ENCODE measurements at places on chromosomes 12 and 14.
A peak's percentile ranks its signal among the peaks of the same experiment; 100 is the strongest.

- DNase-seq = no peak
Measured at GRCh38 chr12:93514853-93515252, 47.5 kb downstream of the MRPL42 start.

GRCh38 chr12:93855261-93855660 lies 178.1 kb downstream of the CRADD start:
- DNase-seq = no peak

DNA sequence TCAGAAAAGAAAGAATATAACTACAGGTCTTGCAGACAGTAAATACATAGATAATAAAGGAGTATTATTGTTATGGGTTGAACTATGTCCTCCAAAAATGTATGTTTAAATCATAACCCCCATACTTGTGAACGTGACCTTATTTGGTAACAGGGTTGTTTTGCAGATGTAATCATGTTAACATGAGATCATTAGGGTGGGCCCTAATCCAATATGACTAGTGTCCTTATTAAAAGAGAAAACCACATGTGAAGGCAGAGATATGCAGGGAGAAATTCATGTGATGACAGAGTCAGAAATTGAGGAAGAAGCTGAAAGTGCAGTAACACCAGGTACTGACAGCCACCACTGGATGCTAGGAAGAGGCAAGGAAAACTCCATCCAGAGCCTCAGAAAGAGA lies 29.0 kb downstream of the MAGOHB start:
- DNase-seq = no peak

DNA sequence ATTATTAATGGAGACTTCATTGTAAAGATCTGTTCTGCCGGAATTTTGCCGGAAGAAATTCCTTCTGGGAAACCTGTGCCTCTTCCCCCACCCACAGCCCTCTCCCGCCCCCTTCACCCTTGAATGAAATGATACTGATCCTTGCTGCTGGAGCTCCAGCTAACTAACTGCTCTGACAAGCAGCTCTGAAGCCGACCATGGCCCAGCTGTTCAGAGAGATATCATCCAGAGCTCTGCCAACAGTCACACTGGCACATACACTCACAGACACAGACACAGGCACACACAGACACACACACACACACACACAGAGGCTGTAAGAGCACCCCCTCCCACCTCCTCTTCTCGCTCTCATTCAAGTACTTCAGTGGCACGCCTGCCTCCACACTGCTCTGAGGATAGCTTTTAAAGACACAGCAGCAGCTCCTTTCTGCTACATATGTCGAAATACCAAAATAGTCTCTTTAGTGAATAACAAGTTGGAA lies 88.6 kb downstream of the R3HDM2 start:
- DNase-seq = no peak

GRCh38 chr12:132222096-132222807 lies 78.0 kb downstream of the NOC4L start:
- no peak for DNase-seq

DNA sequence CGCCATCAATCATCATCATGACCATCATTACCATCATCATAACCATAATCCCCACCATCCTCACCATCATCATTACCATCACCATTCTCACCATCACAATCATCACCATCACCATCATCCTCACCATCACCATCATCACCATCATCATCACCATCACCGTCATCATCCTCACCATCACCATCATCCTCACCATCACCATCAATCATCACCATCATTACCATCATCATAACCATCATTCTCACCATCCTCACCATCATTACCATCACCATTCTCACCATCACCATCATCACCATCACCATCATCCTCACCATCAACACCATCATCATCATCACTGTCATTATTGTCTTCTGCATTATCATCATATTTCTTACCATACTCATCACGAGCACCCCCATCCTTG lies 245.5 kb downstream of the ADGRD1 start:
- no peak for DNase-seq

GRCh38 chr12:95836630-95837239 lies 22.0 kb upstream of the SNRPF start:
- DNase-seq = no peak

- DNase-seq = no peak
Measured at GRCh38 chr12:129670256-129670920, 233.4 kb downstream of the TMEM132D start.

DNA sequence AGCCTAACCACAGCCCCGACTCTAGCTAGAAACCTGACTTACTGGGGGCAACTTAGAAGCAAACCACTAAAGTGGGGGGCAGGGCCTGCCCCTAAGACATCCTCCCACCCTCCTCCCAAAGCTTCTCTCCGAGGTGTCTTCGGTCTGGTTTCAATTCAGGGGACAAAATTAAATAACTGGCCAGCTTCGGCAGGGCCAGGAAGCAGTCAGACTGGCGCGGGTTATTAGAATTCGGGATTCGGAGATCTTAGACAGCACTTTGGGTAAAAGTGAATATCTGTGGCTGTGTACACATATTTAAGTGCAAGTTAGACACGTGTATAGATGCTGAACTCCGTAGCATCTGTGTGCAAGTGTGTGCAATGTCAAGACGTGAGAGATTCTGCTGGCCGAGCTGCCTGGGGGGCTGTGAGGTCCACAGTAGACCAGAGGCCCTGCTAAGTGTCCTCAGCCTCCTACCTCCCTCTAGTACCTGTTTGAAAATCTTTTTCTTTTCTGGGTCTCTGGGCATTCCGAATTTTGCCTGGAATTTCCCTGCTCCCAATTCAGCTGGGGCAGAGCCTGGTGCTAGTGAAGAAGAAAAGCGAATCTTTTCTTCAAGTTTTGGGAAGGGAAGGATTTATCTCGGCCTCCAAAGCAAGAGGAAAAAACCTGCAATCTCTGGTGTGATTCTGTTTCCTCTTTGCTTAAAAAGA lies 4.0 kb upstream of the HOXC10 start:
- DNase-seq = no peak

- DNase-seq = no peak
Measured at GRCh38 chr14:74488786-74489397, 4.2 kb downstream of the NPC2 start.

DNA sequence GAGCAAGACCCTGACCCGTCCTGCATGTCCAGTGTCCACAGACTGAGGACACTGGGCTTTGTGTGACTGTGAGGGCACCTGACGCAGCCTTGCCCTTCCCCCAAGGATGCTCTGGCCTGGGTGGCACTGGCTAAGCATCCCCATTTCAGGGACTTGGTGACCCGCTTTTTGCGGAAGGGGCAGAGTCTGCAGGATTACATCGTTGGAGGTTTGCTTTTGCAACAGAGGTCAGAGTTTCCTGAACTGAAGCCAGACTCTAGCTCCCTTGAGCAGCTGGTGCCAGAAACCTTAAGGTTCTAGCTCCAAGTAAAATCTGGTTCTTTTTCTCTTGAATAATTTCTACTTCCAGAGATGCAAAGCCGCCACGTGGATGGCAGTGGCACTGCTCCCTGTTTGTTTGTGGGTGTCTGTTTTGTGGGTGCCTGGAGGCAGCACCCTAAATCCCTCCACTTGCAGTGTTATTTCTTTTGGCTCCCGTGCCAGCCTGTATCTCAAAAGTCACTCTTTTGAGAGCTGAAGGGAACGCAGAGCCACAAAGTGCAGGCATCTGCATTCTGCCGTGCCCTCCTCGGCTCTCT lies 184.7 kb downstream of the TSPAN9 start:
- no peak for DNase-seq

- no peak for DNase-seq
Measured at GRCh38 chr12:53591301-53592206, 34.6 kb downstream of the ATF7 start.

DNA sequence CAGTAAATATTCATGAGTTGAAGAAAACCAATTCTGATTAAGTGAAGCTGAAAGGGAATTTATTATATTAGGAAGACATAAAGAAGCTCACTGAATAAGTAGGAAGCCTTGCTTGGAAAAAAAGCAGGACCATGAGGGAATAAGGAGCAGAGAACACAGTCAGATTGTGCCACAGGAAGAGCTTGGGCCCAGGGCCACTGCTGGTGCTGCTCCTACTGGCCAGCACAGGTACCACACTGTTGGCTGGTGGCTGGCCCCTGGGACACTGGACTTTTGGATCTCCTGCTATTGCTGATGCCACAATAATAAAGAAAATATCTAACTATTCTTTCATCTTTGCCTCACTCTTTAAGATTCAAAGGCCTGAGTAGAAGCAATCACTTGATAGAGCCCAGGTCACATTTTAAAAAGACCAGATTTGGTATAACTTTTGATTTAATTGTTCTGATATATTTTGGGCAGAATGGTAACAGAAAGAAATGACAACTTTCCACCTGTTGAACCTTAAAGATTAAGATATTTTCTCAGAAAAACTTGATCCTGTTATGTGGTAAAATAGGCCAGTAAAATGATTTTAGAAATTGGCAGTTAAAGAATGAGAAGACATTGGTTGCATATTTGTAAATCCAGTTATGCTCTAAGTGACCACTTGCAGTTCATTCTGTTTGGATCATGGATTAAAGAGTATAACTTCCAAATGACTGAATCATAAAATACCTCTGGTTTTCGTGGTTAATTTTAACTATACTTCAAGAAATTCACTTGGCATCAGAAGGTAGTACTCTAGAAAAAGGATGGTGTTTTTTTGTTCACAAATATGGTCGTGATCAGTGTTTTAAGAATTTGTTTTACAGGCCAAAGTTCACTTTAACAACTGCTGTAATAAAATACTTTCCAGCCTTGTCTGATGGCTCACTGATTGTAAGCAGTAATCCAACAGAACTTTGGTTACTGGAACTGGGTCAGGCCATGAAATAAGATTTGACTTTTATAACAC lies 68.3 kb downstream of the DERA start:
- DNase-seq = no peak

DNA sequence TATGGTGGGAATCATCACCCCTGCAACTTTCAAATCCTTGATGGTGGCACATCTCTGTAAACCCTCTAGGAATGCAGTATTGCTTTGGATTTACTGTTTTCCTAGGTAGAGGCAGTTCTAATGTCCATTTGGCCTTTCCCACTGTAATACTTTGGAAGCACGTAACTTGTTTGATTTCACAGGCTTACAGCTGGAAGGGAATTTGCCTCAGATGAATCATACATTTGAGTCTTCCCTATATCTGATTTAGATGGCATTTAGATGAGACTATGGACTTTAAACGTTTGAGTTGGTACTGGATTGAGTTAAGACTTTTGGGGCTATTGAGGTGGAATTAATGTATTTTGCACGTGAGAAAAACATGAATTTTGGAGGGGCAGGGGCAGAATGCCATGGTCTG lies 35.9 kb downstream of the DAAM1 start:
- no peak for DNase-seq

DNA sequence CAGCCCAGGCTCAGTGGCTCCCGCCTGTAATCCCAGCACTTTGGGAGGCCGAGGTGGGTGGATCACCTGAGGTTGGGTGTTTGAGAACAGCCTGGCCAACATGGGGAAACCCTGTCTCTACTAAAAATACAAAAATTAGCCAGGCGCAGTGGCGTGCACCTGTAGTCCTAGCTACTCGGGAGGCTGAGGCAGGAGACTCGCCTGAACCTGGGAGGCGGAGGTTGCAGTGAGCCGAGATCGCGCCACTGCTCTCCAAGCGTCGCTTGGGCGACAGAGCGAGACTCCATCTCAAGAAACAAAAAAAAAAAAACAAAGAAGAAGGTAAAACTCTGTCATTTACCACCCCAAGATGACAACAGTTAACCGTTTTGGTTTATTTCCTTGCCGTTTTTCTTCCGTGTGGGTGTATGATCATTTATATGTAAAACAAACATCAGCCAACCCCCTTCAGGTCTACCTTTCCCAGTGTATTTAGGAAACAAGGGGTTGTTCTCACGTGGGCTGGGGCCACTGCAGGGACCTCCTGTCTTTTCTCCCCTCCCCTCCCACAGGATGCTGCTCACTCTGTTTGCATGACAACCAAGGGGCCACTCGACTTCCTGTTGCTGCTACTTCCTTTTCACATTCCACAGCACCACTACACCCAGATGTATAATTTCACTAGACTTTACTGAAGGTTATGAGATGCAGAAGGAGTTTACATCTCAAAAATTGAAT lies 13.6 kb downstream of the TTC9 start:
- peak; percentile 39 for DNase-seq

- DNase-seq = no peak
Measured at GRCh38 chr12:40942326-40942725, 245.8 kb upstream of the PDZRN4 start.

DNA sequence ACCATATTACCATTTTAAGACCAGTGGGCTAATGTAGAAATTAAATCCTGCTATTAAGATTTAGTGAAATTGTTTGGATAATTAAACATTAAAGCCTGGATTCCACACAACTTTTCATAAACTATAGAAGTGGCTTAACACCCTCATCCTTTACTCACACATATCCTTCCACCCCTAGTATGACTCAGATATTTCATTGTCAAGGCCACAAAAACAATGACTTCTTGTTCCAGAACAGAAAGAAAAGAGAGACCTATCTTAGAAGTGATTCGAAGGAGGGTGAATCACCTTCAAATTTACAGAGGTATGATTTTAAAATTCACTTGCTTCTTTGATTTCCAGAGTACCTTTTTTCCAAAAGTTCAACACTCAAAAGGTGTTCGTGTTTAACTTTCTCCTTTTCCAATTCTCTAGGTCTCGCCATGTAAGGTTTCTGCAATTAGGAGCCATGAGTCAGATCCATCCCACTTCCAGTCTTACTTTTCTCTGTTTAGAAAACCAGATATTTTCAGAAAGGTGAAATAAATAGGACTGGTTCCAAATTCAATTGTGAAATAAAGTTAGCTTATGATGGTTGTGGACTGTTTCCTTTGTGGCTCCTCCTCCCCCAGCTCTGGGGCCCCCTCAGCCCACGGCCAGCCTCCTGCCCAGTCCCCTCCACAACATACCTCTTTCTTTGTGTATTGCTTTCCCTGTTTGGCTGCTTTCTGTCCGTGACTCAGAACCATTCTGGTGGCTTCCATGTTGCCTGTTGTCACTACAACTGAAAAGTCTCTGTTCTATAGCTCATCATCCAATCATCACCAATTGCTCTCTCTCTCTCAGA lies 24.6 kb upstream of the MGP start:
- no peak for DNase-seq

GRCh38 chr12:77388445-77389265 lies 323.3 kb upstream of the E2F7 start:
- no peak for DNase-seq

- DNase-seq = no peak
Measured at GRCh38 chr12:123890536-123890902, 82.1 kb downstream of the CCDC92 start.

- peak; percentile 31 for DNase-seq
Measured at GRCh38 chr14:70808416-70809224, 693 bp downstream of the MAP3K9 start.

DNA sequence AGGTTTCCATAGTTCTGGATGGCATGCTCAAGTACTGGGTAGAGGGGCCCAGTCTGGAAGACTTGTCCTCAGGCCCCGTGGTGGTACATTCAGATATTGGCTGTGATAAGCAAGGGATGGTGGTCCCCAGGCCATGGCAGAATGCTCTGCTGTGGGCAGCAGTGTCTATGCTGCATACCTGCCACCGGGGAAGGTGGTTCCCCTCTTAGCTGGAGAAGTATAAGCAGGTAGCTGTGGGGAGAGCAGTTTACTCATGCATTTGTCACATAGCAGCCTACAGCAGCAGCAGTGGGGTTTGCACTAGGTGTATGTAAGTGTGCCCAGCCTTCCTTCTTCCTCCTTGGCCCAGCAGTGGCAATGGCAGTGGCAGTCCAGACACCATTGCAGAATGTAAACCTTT lies 69.3 kb upstream of the ADAMTS20 start:
- no peak for DNase-seq

GRCh38 chr14:24095271-24096068 lies 1.4 kb downstream of the PCK2 start:
- DNase-seq = peak; percentile 48

GRCh38 chr12:108078428-108078827 lies 50.7 kb upstream of the WSCD2 start:
- no peak for DNase-seq

All from stimulated activated CD4-positive, alpha-beta T cell treated with anti-CD3 and anti-CD28 coated beads, Interleukin-15, amount 100 ng/mL, for 1 hour (primary cell).